NCI-H1092 treated with DMSO at 0.1 percent for 48 hours (cell line): ENCODE measurements at places on chromosomes 16 and 17.

GRCh38 chr17:39166437-39167335 lies 725 bp upstream of the ARL5C start:
- no peak for DNase-seq

DNA sequence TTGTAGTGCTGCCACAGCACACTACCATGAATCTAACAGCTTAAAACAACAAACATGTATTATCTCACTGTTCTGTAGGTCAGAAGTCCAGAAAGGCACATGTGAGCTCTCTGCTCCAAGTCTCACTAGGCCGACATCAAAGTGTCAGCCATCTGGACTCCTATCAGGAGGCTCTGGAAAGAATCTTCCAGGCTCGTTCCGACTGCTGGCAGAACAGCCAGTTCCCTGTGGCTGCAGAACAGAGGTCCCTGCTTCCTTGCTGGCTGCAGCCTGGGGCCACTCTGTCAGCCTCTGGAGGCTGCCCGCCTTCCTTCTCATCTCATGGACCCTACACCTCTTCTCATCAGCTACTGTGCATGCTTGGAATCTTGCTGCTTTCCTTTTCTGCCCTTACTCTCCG lies 168.9 kb downstream of the CBLN1 start:
- DNase-seq = no peak

- DNase-seq = no peak
These were observed 288.4 kb downstream of the IRX3 start for GRCh38 chr16:53998024-53998810.

DNA sequence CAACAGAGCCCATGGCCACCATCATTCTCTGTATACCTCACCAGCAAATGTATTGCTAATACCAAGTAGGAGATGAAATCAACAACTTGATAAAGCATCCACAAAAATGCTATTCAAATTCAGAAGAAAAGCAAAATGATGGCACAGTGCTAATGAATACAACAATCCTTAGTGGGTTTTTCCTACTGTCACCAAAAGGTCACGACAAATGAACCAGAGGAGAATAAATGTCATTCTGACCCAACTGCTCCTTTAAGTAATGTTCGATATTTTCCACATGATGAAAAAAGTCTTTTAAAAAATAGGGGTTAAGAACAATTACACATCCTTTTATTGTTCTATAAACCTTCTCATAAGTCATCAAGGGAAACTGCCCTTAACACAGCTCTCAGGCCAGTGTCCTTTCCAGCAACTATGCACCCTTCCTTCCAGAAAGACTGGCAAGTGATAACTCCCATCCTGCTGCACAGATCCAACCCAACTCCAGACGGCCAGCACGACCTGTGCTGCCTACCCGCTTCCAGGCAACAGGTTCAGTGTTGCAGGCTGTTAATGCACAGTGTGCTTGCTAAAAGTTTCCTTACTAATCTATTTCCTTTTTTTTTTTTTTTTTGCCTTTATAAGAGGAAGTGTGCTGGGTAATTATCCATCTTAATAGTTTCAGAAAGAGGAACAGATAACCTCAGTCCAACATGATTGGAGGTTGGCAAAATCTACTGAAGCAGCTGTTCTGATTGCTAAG lies 15.4 kb downstream of the FBXO31 start:
- DNase-seq = no peak

DNA sequence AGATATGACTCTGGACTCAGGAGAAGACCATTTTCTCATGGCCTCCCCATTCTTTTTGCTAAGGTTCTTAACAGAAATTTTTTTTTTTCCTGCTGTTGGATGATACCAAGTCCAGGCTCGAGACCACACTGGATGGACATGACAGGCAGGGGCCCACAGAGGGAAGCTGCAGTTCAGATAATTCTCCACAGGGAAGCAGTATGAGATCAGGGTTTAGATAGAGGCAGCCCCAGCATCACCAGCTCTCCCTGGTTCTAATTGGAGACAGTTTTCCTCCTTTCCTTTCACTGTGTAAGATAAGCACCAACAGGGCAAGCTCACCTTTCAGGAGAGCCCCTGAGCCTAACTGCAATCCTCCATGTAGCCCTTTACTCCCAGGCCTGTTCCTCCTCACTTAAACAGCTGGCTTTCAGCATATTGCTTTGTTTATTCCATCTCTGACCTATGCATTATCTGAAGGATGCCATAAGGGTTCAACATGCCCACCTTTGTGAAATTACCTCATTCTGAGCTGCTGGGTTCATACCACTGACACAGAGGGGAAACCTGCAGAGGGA lies 108.1 kb downstream of the SNX11 start:
- peak; percentile 85 for DNase-seq

GRCh38 chr16:86286991-86287663 lies 223.2 kb upstream of the FOXF1 start:
- DNase-seq = no peak

DNA sequence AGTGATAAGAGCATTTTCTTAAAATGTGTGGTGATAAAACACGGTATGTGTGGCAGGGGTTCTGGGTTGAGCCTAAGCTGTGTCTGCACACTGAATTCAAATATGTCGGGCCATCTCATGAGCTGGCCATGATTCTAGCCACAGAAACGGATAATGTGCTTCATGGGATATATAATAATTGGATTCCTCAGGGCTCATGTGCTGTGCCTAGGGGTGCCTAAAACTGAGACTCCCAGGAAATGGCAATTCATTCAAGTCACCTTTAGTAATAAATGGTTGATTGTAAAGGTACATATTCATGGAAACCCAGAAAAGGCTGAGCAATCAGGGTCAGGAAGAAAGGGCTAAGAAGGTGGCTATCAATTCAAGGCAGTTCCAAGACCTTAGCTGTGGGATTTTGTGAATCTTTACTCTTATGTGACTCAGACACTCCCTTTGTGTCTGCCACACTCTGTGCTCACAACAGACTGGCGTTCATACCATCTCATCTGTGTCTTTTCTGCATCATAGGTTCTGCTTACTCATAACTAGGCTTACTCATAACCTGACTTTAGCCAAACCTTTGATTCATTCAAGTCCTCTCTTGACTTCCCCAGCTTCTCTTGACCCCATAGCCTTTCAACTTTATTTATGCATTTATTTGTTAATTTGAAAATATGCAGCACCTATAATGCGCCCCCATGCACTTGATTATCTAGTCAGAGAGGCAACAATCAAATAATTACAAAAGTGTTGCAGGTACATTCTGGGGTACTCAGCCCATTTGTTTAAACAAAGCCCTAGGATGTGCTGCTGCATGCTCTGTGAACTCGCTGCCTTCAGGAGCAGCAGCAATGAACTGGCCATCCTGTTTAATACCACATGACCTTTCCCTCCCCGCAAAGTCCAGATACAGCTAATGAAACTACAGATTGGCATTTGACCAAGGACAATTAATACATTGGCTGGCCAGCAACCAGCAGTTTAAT lies 28.4 kb upstream of the MED13 start:
- no peak for DNase-seq

DNA sequence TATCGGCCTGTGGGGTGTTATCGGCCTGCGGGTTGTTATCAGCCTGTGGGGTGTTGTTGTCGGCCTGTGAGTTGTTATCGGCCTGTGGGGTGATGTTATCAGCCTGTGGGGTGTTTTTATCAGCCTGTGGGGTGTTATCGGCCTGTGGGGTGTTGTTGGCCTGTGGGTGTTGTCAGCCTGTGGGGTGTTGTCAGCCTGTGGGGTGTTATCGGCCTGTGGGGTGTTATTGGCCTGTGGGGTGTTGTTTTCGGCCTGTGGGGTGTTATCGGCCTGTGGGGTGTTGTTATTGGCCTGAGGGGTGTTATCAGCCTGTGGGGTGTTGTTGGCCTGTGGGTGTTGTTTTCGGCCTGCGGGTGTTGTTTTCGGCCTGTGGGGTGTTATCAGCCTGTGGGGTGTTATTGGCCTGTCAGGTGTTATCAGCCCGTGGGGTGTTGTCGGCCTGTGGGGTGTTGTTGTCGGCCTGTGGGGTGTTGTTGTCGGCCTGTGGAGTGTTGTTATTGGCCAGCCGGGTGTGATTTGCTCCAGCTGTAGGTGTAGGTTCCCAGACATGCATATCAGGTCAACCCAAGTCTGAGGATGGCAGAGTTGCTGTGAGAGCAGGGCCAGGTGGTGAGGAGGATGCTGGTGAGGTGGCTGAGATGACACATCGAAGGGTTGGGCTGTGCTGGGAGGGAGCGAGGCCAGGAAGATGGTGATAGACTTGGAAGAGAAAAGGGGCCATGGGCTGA lies 7.1 kb downstream of the TRARG1 start:
- no peak for DNase-seq

GRCh38 chr16:47722046-47722445 lies 260.9 kb downstream of the PHKB start:
- DNase-seq = no peak

GRCh38 chr17:33290253-33290652 lies 2.8 kb downstream of the ASIC2 start:
- DNase-seq = no peak

DNA sequence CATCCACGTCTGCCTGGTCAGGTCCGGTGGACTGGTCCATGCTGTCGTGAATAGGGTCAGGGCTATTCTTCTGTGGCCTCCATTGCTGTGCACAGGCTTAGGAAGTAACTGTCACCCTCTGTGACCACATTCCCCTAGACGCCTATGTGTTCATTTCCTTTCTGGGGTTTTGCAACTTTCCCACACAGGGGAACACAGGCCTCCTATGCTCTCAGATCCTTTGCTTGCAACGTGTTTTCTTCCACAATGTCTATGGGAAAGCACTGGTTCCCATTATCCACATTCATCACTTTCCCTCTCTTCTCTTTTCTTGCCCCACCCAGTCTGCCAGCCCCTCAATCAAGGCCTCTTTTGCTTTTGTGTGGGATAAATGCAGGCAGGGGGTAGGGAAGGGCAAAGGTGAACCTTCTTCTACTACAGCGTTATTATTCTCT lies 43.2 kb upstream of the DNAJA2 start:
- DNase-seq = no peak

- DNase-seq = no peak
These were observed 8.2 kb upstream of the RPL27 start for GRCh38 chr17:42989726-42990652.

DNA sequence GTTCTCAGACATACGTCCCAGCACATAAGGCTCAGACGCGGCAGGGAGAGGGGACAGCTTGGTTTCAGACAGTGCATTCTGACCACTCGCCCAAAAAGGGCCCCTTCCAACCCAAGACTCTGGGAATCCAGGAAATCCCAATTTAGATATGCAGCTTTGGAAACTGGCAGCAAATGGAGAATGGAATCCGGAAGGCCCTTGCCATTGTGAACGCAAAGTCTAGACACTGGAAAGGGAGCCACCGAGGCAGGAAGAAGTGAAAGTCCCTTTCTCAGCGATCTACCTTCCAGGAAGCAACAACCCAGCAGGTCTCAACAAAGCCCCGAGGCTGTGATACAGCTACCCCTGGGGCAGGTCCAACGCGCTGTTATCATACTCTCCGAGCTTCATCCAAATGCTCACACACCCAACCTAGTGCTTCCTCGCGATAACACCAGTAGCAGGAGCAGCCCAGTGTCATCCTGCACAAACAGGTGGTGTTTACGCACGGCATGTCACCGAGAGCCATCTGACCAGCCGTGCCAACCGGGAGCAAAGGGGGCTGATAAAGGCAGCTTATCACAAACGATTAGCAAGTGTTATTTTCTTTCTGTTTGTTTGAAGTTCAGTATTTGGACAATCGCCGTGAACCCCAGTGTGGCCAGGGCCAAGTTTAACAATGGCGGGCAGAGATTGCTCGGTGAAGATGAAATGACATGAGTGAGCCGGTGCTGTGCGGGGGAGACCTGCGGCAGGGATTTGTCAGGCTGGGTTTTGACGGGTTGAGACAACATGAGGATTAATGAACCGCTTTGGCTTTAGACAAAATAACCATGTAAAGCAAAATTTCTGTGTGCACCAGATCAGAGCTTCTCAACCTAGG lies 240.6 kb downstream of the FOXL1 start:
- DNase-seq = no peak

GRCh38 chr17:68152161-68152571 lies 95.7 kb upstream of the AMZ2 start:
- DNase-seq = no peak

GRCh38 chr17:69761767-69762321 lies 313.2 kb upstream of the KCNJ16 start:
- no peak for DNase-seq

DNA sequence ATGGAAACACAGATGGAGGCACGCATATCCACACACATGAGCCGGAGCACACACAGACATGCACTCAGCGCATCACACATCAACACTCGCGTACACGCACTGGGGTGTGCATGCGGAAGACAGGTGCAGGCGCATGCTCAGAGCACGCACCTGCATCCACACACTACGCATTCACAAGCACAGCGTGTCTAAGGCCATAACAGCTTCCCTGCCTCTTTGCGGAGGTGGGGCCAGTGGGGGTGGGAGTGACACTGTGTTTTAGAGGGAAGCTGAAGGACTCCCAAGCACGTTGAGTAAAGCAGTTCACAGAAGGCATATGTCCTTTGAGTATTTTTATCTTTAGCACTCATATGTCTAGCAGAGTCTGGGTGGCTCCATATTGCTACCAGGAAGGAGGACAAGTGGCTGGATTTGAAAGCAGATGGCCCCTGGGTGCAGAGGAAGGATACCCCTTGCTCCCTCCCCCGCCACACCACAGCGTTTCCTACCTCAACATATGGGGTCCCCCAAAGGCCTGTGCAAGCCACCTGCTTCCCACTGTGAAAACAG lies 68.6 kb upstream of the TOB1 start:
- DNase-seq = no peak

GRCh38 chr16:65658349-65658748 lies 536.5 kb upstream of the CDH11 start:
- no peak for DNase-seq

DNA sequence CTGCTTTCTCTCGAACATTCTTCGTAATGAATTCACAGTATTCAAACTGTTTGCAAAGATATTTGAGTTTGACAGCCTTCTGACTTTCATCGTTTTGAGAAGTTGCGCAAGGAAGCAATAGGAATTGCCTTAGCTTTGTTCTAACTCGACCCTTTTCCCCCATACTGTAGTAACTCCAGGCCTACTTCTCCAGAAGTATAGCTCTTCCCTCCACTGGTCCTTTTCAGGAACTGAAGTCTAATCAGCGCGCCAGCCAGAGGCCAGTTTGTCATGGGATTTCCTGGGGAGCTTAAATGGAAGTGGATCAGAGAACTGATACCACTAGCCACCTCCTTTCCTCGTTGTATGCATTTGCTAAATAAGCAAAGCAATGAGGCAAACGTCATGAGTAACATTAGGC lies 27.9 kb downstream of the CDR2 start:
- DNase-seq = no peak
